ENCODE measurements at places on chromosomes 13 and 19. TPM values are rescaled to one million over a fixed set of nuclear protein-coding genes. Genes with fewer than 3 reads are reported as not detected.

- no peak for DNase-seq
- H3K36me3 ChIP-seq, result no peaks in the 10 kb centered on the region
- no peak overlapping the region for H3K27ac ChIP-seq
- no peaks in the 10 kb centered on the region for H3K4me1 ChIP-seq
- no peak overlapping the region for H3K4me3 ChIP-seq
Measured at GRCh38 chr19:1761528-1762242, 8.4 kb downstream of the ONECUT3 start.

The ZNF616 gene
- 38.4 TPM for total RNA-seq

DNA sequence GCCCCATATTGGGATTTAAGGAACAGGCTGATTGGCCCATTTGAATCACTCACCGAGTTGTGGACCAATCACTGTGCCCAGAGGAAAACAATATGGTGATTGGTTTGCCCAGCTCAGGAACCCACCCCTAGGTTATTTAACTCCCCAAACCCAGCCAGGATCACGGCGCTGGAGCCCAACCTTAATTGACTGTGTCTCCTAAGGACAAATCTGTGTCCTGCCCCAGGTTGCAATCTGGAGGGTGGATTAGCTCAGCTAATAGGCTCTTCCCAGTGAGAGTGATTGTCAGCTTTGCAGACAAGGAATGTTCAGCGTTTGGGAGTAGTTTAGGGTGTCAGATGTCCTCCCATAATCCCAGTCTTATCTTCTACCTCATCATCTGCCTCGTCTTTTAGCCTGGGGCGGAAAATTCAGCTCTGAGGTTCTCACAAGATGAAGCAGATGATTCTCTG, 3.5 kb upstream of the ZNF358 start:
- peak; percentile 62 for DNase-seq
- H3K36me3 ChIP-seq, result no peaks in the 10 kb centered on the region
- H3K4me1 ChIP-seq, result peaks cover 4% of the 10 kb centered on the region

DNA sequence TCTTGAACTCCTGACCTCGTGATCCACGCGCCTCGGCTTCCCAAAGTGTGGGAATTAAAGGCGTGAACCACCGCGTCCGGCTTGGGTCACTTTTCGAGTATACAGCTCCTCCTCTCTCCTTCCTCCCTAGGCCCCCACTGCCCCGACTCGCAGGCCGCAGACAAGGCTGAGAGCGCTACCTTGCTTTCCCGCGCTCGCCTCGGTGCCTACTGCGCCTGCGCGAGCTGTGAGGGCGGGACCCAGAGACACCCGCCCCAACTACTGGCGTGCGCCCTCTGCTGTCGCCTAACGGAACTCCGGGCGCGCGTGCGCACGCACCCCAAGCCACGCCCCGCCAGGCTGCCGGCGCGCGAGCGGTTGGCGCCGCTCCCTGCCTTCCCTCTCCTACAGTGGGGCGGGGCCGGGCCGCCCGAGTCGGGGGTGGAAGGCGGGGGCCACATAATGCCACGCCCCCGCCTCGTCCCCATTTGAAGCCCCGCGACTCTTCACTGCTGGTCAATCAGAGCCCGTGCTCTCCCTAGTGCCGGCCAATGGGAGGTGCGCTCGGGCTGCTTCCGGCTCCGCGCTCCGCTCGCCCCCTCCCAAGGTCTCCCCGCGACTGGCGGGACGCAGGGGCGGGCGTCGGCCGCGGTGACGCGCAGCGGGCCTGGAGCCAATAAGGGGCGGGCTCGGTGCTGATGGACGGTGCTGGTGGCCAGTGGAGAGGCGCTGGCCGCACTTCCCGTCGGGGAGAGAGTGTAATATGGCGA, at the start of gene RAB8A:
Gene RAB8A (plus strand): TSS at position 730 of the 749 bp plus-strand sequence. CDS start 13 bp downstream, at position 743.
- H3K4me3 ChIP-seq, result peak within 1 kb of the TSS; percentile 95
- peak; percentile 100 for DNase-seq
- H3K36me3 ChIP-seq, result no peaks in the 10 kb centered on the region

The TSSK6 gene
- total RNA-seq, result 4.6 TPM

DNA sequence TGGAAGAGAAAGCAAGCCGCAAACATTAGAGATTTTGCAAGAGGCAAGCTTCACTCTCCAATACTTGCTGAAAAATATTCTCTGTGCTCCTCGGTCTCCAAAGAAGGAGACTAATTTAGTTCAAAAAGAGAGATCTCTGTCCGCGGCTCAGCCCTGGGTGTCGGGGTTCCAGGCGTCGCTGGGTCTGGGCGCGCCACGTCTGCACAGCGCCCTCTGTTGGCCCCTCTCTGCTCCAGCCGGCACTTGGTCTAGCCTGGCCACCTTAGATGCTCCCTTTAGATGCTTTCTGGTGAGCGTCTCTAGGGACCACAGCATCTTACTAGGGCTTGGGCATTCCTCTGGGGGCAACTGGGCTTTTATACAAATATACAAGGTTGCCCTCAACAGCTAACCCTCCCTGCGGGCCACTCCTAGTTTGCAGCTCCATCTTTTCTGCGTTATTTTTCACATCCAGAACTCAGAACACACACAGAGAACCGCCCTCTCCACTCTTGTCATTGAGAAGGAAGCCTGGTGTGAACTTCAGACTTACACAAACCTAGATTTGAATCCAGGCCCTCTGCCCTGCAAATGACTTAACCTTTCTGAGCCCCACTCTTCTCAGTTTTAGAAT, 78.3 kb downstream of the CYSLTR2 start:
- no peak overlapping the region for H3K27ac ChIP-seq
- no peaks in the 10 kb centered on the region for H3K36me3 ChIP-seq
- no peaks in the 10 kb centered on the region for H3K4me1 ChIP-seq
- H3K27me3 ChIP-seq, result peaks cover 5% of the 10 kb centered on the region
- DNase-seq, result peak; percentile 73
- H3K4me3 ChIP-seq, result no peak overlapping the region

GRCh38 chr19:23286477-23286876, 36.3 kb upstream of the ZNF724 start:
- no peak overlapping the region for H3K4me3 ChIP-seq
- no peaks in the 10 kb centered on the region for H3K36me3 ChIP-seq
- no peak overlapping the region for H3K27ac ChIP-seq
- no peaks in the 10 kb centered on the region for H3K4me1 ChIP-seq
- peak; percentile 19 for DNase-seq

GRCh38 chr19:10826231-10826630, 9.8 kb downstream of the TMED1 start:
- no peak overlapping the region for H3K27ac ChIP-seq
- no peaks in the 10 kb centered on the region for H3K4me1 ChIP-seq
- DNase-seq, result no peak
- no peaks in the 10 kb centered on the region for H3K36me3 ChIP-seq
- H3K27me3 ChIP-seq, result no peaks in the 10 kb centered on the region

GRCh38 chr19:35822579-35822978, 9.9 kb upstream of the PRODH2 start:
- H3K27ac ChIP-seq, result no peak overlapping the region
- H3K4me3 ChIP-seq, result no peak overlapping the region
- peaks cover 2% of the 10 kb centered on the region for H3K4me1 ChIP-seq
- peaks cover 23% of the 10 kb centered on the region for H3K27me3 ChIP-seq
- DNase-seq, result no peak

The ZNF730 gene
- 59.2 TPM for total RNA-seq

DNA sequence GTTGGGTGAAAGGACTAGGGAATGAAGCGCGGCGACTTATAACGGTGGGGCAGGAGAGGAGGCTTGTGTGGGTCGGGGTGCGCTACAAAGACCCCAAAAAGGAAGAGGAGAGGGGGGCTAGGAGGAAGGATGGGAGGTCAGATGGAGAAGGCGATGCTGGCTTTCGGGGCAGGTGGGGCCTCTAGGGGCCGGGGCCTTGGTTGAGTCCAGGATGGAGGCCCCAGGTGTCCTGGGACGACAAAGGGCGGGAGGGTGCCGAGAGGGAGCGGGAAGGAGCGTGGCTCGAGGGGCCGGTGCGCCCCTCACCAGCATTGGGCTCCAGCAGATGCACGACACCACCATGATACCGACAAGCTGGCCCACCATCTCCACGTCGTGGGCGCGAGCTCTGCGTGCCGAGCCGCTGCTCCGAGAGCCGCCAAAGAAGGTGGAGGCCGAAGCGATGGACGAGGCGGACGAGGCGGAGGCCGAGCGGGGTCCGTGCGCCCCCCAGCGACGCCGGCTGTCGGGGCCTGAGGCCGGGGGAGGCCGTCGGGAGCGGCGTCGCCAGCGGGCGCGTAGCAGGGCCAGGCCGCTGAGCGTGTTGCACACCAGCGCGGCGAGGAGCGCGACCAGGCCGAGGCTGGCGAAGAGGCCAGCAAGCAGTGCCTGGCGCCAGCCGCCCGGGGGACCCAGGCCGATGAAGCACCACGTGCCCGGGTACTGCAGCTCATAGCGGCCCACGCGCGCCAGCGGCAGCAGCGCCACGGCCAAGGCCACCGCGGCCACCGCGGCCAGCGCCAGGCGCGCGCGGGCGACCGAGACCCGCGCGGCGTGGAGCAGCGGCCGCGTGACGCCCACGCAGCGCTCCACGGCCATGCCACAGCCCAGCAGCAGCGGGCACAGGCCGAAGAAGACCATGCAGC, 1.8 kb downstream of the PTGER1 start:
- H3K4me3 ChIP-seq, result peak overlapping the region; percentile 51
- H3K36me3 ChIP-seq, result no peaks in the 10 kb centered on the region
- no peak for DNase-seq
- no peak overlapping the region for H3K27ac ChIP-seq
- peaks cover 4% of the 10 kb centered on the region for H3K27me3 ChIP-seq

The DAPK3 gene
- 96.6 TPM for total RNA-seq

- no peaks in the 10 kb centered on the region for H3K36me3 ChIP-seq
- H3K4me1 ChIP-seq, result peaks cover 5% of the 10 kb centered on the region
- no peak overlapping the region for H3K27ac ChIP-seq
- DNase-seq, result no peak
- peaks cover 18% of the 10 kb centered on the region for H3K27me3 ChIP-seq
- no peak overlapping the region for H3K4me3 ChIP-seq
Measured at GRCh38 chr13:110555601-110556223, 5.8 kb downstream of the RAB20 start.

The CD37 gene
- not detected for total RNA-seq

DNA sequence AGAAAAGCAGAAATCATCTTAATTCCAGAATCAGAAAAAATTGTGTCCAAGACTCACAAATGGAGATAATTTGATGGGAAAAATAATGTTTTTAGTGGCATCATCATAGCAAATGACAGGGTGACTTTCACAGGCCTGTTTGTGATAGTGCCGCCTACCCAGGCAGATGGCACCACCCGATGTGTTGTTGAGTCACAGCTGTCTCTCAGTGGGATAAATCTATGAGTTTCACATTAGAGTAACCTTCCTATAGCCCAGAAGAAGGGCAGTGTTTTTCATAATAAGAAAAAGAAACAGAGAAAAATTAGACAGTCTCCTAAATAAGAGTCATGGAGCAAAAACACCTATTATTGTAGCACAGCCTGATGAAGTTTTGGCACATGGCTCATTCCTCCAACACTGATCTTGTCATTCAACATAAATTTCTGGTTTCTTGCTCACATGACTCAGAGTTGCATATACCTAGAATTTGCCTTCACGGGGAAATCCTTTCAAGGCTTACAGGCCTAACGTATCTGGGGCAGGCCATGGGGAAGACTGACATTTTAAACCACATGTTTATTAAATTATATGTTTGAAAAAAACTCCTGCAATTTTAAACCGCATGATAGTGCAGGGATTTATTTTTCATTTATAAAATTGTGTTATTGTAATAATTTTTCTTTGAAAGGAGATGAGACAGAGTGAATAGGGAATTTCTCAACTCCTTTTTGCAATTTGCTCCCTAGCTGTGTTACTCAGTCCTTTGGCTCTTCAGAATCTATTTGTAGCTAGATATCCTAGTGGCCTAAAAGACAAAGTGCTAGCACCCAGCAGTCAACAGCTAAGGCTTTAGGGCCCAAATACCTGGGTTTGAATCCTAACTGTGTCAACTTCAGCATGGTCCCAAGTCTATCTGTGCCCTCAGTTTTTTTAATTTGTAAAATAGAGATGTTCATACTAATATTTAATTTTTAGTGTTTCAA, 393.7 kb downstream of the NDFIP2 start:
- H3K27me3 ChIP-seq, result no peaks in the 10 kb centered on the region
- no peaks in the 10 kb centered on the region for H3K36me3 ChIP-seq
- no peak for DNase-seq

The CBLC gene
- 1.5 TPM for total RNA-seq

GRCh38 chr13:71663431-71663830, 203.6 kb downstream of the DACH1 start:
- no peak for DNase-seq
- H3K27ac ChIP-seq, result no peak overlapping the region
- H3K4me1 ChIP-seq, result peaks cover 7% of the 10 kb centered on the region
- H3K36me3 ChIP-seq, result no peaks in the 10 kb centered on the region

GRCh38 chr13:46951516-46951915, 54.7 kb upstream of the HTR2A start:
- no peaks in the 10 kb centered on the region for H3K36me3 ChIP-seq
- DNase-seq, result no peak
- H3K27ac ChIP-seq, result no peak overlapping the region
- no peaks in the 10 kb centered on the region for H3K27me3 ChIP-seq
- no peak overlapping the region for H3K4me3 ChIP-seq

The CD70 gene
- not detected for total RNA-seq

GRCh38 chr13:50140581-50141374, 125.5 kb downstream of the KCNRG start:
- H3K36me3 ChIP-seq, result no peaks in the 10 kb centered on the region
- DNase-seq, result peak; percentile 71
- H3K4me3 ChIP-seq, result no peak overlapping the region
- peaks cover 17% of the 10 kb centered on the region for H3K4me1 ChIP-seq

- H3K4me1 ChIP-seq, result peaks cover 5% of the 10 kb centered on the region
- no peak for DNase-seq
- H3K4me3 ChIP-seq, result no peak overlapping the region
- H3K27me3 ChIP-seq, result no peaks in the 10 kb centered on the region
Measured at GRCh38 chr13:110424569-110425443, 117.7 kb downstream of the COL4A2 start.

- DNase-seq, result no peak
- H3K4me1 ChIP-seq, result no peaks in the 10 kb centered on the region
- H3K4me3 ChIP-seq, result no peak overlapping the region
- H3K27ac ChIP-seq, result no peak overlapping the region
- no peaks in the 10 kb centered on the region for H3K36me3 ChIP-seq
- no peaks in the 10 kb centered on the region for H3K27me3 ChIP-seq
Measured at GRCh38 chr19:18057557-18057956, 29.2 kb downstream of the IL12RB1 start.

The GTF2F2 gene
- 54.1 TPM for total RNA-seq

DNA sequence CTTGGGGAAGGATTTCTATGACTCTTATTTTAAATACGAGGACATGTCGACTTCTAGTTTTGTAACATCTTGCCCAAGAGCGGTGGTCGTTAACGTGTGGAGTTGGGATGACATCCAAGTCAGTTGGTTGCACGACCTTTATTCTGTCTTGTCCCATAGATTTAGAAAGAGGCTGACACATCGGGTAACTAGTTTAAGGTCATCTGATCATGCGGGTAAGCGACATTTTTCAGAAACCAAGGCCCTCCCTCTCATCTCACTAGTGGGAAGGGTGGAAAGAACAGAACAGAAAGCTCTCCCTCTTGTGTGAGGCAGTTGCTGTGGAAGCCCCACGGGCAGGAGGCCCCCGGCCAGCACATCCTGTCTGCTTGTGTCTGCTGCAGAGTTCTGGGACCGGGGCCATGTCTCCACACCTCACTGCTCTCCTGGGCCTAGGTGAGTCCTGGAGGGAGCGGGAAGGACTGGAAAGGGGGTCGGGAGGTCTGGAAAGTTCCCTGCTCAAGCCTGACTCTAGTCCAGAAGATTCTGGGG, at the start of gene LAIR2:
Gene LAIR2 (plus strand): TSS at position 314 of the 531 bp plus-strand sequence. CDS start 88 bp downstream, at position 402.
- no peak for DNase-seq
- H3K27ac ChIP-seq, result no peak within 1 kb of the TSS
- H3K4me3 ChIP-seq, result no peak within 1 kb of the TSS
- no peaks in the 10 kb centered on the region for H3K4me1 ChIP-seq
